NCI-H2227 treated with DMSO at 0.1 percent for 48 hours (cell line): ENCODE measurements at places on chromosomes 2 and 18.

GRCh38 chr2:168632709-168633121 lies 169.7 kb upstream of the NOSTRIN start:
- peak; percentile 59 for DNase-seq

GRCh38 chr2:232432598-232433184 lies 23.3 kb upstream of the ALPI start:
- DNase-seq: no peak

DNA sequence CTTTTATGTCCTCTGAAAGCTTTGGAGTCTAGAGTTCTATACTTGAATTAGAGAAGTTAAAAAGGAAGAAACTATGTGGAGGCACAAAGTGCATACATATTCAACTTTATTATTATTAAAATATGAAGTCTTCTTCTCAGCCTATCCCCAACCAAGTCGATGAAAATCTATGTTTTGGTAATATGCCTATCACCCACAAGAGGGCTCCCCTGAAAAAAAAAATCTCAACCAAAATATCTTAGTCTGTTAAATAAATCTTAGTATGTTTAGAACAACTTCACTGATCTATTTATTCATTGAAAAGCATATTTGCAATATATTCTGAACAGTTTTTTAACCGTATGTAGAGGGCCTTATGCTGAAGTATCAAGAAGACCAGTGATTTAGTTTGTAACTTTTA lies 804.5 kb downstream of the TDRD15 start:
- DNase-seq: no peak

DNA sequence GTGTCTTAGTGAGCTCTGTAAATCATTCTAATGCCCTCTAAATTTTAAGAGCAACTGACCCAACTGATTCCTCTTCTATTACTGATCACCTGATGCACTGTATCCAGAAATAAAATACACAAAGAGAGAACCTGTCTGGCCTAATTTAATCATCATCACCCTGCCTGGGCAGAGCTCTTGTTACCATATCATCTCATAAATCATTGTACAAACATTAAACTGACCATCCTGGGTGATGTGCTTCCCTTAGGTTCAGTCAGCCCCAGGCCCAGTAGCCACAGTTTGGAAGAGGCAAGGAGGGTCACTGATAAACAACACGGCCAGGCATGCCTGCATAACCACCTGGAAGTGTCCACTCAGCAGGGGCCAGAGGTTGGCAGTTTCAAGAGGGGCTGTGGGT lies 22.7 kb upstream of the ACMSD start:
- no peak for DNase-seq

DNA sequence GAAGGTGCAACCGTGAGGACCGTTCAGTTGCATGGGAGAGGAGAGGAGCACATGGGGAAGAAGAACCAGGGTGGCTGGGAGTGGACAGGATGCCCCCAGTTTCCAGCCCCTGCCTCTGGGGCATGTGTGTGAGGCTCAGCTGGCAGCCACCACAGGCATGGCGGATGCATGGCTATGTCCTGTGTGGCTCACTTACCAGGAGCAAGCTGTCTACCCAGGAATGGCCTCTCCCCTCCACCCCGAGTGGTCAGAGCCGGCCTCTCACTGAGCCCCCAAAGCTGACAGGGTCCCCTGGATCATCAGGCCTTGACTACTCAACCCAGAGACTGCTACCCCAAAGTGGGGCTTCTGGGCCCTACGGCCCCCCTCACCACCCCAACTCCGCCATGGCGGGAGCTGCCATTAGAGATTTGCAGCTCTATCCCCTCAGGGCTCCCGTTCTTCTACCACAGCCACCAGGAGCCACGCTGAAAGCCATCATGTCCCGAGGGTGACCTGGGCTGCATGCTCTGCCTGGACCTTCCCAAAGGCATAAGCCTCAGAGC lies 65.3 kb downstream of the RHOB start:
- no peak for DNase-seq

- no peak for DNase-seq
These were observed 28.3 kb downstream of the TWSG1 start for GRCh38 chr18:9362869-9363268.

DNA sequence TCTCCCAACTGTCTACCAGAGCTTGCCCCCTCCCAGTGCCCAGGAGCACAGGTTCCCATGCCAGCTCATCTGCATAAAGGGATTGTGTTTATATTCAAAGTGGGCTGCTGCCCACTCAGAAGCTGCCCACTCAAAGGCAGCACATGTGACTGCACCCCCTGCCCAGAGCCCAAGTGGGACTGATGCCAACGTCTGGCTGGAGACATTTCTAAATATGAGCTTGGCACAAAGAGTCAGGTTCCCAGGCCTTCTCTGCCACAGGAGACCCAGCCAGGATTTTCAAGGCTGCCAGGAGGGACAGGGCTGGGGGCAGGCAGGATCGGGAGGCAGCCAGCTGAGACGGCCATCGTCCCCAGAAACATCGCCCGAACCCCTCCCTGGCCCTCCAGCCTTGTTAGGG lies 67.1 kb downstream of the ZBTB7C start:
- no peak for DNase-seq

- DNase-seq: no peak
These were observed 39.3 kb downstream of the MAP3K2 start for GRCh38 chr2:127348426-127349000.

DNA sequence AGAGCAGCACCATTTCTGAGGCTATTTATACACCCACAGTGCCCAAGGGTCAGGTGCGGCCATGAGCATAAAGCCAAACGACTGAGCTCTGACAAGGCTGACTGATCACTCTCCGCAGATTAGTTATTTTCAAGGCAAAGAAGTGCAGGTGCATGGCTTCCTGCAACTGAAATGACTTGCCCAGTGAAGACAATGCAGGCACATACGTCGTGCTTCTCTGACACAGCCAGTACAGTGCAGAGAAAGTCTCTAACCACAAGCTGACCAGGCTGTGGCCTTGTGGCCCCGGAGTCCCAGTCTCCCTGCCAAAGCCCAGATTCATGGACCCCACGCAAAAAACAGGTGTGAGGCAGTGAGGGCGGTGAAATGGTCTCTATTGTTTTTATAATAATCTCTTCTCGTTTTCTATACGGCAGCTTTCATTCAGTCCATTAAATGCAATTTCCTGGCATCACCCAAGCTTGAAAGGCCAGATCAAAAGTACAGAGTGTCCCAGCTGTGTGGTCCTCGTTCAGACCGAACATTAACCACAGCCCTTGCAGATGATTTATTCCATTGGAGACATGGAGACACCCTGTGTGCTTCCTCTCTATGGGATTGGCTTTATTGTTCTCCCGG lies 447.0 kb upstream of the ID2 start:
- DNase-seq: peak; percentile 26

GRCh38 chr2:48471048-48471474 lies 58.9 kb upstream of the STON1 start:
- no peak for DNase-seq

DNA sequence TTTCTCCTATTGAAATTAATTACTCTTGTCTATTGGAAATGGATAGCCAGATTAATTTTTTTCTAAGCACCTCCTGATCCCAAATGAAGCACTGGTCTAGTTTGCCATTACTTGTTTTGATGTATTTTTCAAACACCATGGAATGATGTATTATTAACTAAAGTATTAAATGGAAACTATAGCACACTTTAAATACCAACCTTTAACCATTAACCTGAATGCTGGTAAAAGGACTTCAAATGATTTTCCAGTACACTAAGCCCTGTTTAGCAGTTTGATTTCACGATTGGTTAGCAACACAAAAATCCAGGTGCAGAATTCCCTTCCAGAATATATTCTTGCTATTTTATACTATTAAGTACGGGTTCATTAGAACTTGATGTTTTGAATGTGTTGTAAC lies 37.3 kb downstream of the COL4A3 start:
- DNase-seq: no peak

DNA sequence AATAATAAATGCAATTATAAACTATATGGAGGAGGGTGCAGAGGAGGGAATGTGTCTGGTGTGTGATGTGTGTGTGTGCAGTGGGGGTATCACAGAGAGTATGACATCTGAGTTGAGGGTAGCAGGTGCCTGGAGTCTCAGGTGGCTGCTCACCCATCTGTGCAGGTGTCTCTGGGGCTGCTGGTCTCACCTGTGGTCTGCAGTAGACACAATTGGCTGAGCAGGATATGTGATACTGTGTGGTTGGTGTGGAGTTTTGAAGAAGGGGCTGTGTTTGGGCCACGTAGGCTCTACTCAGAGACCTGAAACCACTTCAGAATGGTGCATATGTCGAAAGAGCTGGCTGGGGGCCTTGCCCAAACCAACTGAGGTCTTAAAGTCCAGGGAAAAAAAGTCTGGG lies 17.0 kb downstream of the FABP1 start:
- no peak for DNase-seq

DNA sequence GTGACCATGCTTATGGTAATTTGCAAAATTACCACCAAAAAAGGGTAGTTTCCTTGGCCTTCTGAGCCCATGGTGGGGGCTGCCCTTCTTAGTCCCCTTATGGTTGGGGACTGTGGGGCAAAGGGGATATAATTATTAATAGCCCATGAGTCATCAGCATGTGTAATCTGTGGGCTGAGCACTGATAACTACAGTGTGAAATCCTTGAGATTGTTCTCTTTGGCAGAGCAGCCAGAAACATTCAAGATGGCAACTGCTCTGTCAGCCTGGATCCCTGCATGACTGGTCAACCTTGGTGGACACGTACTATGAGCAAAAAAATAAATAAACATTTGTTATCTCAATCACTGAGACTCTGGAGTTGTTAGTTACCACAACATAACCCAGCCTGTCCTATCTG lies 61.3 kb downstream of the MGAT4A start:
- no peak for DNase-seq

- DNase-seq: no peak
These were observed 155.2 kb downstream of the BCL2 start for GRCh38 chr18:63164396-63164795.

- no peak for DNase-seq
These were observed 6.2 kb downstream of the PKDCC start for GRCh38 chr2:42053791-42054701.
